Mesenteric fat pad (tissue), 1 donor: ENCODE measurements at places on chromosomes 7 and 10. TPM values are rescaled to one million over a fixed set of nuclear protein-coding genes. Genes with fewer than 3 reads are reported as not detected.

NEURL1 gene
- total RNA-seq, result 0.13 TPM

PTPRN2 gene
- total RNA-seq, result 2.6 TPM

LHFPL3 gene
- total RNA-seq, result not detected

GRCh38 chr7:130489140-130489983 lies 2.5 kb upstream of the MEST start:
- DNase-seq, result no peak

GRCh38 chr7:30027065-30027456 lies 559 bp upstream of the FKBP14 start:
- no peak for DNase-seq

DNA sequence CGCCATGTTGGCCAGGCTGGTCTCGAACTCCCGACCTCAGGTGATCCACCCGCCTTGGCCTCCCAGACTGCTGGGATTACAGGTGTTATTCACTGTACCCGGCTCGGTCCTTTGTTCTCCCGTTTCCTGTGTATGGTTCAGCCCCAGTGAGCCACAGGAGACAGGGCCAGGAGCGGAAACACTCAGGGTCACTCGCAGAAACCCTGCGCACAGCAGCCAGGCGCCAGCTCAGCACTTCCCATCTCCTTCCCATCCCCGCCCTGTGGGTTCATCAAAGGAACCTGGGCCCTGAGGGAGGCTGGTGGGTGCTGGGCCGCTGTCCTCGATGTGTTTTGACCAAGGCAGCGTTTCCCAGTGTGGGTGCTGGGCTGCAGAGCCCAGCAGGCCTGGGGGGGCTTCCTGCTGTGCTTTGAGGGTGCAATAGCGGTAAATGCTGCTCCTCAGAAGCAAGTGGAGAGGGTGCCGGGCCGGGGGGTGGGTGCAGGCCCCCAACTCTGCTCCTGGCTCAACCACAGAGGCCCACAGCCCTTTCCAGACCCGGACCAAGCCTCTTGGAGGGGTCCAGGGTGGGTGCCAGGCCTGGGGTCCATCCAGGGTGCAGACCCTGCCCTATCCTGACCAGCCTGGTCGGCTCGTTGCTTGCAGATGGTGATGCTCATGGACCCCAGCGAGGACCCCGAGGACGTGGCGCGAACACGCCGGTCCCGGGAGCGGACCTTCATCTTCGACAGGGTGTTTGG lies 15.3 kb upstream of the CHST12 start:
- DNase-seq, result no peak

GRCh38 chr10:96613576-96613975 lies 26.8 kb upstream of the TM9SF3 start:
- no peak for DNase-seq

DNA sequence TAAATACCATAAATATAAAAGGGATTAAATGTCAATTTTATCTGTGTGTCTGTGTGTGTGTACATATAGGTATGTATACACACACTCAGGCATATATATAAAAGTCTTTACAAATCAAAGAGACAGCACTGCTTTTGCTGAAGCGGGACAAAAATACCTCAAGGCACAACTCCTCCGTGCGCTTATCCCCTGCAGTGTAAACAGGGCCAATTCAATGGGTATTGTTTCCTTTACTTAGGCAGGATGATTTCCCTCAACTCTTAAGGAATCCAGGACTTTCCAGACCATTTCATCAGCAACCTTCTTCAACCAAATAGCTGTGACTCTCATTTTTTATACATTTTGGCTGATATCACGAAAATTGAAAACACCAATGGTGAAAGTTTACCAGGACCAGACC lies 227.7 kb downstream of the CRPPA start:
- DNase-seq, result no peak

GNAT3 gene
- not detected for total RNA-seq

CALHM1 gene
- not detected for total RNA-seq

GRCh38 chr7:159167139-159167538 lies 22.5 kb upstream of the VIPR2 start:
- no peak for DNase-seq

DNA sequence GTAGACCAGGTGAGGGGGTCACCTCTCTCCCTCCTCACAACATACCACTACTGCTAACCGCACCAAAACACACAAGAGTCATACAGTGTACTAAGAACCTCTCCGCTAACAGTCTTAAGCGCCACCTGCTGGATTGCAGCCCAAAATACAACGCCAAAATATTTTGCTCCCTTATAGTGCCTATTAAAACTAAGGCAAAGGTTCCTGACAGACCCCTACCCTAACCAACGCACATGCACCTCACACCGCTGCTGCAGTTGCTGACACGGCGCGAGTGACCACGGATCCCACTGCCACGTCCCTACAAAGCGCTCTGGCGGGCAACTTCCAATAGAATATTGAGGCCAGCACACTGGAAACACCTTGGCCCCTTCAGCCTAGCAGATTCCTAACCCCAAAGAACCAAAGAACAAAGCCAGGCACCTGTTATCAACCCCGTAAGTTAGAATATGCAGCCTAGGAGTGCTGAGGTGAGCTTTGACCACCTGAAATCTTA lies 563.6 kb upstream of the SEMA3D start:
- DNase-seq, result no peak

FAM241B gene
- 2.6 TPM for total RNA-seq

GRCh38 chr10:127158662-127159061 lies 37.7 kb downstream of the INSYN2A start:
- DNase-seq, result no peak
